ENCODE measurements at places on chromosomes 6 and 20.

DNA sequence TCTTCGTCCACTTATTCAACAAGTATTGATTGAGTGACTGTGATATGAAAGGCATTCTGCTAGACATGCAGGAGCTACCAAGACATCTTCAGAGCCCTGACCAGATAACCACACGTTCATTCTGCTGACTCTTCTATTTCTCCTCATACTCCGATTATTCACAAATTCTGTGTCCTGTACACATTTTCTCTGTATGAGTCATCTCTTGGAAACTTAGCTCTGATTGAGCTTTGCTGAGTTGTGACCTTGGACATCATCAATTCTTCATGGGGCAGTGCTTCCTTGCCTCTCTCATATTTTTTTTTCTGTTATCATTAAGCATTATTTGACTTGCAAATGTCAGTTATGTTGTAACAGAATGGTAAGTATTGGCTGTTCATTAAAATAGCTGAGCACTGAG is 351.6 kb upstream of the CNR1 start:
- no peak for DNase-seq

DNA sequence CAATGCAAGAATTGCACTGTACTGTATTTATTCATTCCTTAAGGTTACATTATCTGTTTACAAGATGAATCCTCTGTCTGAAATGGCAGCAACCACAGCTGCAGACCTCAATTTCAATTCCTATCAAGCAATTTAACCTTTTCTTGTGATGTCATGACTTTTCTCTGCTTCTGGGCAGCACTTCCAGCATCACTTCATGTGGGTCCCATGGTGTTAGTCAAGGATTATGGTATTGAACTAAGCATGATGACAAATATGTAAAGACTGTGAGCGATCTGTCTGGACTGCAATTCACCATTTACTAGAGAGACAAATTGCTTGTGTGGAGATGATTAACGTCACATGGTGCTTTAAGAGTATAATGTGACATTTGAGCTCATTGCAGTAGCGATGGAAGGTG is 90.5 kb upstream of the CCN2 start:
- no peak for DNase-seq

- no peak for DNase-seq
Measured at GRCh38 chr20:25081730-25082497, at the start of gene VSX1. Gene VSX1 (minus strand): TSS chr20:25082141. CDS start chr20:25082096, 45 bp downstream.

GRCh38 chr6:129269076-129269475 is 386.1 kb downstream of the LAMA2 start:
- no peak for DNase-seq

GRCh38 chr6:141728330-141728729 is 404.4 kb upstream of the GJE1 start:
- no peak for DNase-seq

DNA sequence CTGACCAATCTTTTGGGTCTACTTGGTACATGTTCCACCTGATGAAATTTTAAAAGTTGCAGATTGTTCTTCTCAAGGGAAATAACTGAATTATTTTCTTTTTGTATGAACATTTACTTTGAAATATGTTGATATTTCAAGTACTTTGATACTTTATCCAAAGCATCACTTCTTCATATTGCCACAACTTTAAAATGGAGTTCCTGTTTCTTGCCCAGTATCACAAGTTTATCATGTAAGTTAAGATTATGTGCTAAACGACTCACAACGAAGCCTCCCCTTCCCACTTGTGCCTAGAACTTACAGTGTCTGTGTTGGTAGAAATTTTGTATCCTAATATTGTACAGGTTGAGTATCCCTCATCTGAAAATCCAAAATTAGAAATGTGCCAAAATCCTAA is 108.4 kb downstream of the ARID1B start:
- DNase-seq, result no peak

- no peak for DNase-seq
Measured at GRCh38 chr20:18589941-18590674, 2.3 kb downstream of the DTD1 start.

GRCh38 chr6:20805021-20805420 is 270.8 kb downstream of the CDKAL1 start:
- no peak for DNase-seq

DNA sequence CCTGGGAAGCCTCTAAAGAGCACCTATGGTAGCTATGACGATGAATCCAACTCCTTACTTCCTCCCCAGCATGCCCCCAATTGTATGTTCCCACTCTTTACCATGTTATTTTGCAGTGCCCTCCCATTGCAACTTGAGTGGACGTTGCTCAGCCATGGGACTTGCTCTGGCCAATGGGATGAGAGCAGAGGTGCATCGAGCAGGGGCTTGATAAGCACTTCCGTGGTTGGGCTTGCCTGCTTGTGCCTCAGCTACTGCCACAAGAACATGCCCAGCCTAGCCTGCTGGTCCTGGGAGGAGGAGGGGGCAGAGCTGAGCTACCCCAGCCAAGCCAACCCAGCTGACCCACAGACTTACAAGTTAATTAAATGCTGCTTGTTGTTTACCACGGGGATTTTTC is 71.1 kb upstream of the CTNNBL1 start:
- no peak for DNase-seq

- DNase-seq, result no peak
Measured at GRCh38 chr20:38888059-38888831, 38.0 kb upstream of the FAM83D start.

- DNase-seq, result no peak
Measured at GRCh38 chr6:15500078-15500740, 162.6 kb downstream of the DTNBP1 start.

GRCh38 chr6:151352410-151353396 is 38.7 kb downstream of the ZBTB2 start:
- DNase-seq, result no peak

DNA sequence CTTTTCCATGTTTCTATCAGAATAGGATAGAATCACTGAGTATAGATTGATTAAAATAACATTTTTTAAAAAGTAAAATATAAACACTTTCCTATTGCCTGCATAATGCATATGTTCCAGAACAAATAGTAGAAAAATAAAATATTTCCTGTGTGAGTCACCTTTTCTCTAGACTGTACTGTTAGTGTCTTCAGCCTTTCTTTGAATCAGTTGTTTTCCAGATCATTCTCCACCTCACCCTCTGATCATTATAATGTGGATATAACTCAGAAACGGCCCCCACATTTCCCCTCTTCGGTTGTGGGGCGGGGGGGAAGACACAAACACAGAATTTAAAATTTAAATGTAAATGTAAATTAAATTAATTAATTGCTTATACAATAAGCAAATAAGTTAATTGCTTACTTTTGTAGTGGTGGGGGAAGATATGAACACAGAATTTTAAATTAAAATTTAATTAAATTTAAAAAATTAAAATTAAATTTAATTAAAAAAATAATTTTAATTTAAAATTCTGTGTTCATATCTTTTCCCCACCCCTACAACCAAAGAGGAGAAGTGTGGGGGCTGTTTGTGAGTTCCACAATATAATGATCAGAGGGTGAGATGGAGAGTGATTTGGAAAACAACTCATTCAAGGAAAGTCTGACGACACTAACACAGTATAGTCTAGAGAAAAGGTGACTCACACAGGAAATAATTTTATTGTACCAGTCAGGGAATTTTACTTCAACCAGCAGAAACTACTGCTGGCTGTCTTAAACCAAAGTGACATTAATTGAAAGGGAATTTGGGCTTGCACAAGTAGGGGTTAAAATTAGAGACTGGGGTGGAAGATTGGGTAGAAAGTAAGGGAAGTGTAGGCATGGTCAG is 37.1 kb upstream of the PROKR2 start:
- no peak for DNase-seq

DNA sequence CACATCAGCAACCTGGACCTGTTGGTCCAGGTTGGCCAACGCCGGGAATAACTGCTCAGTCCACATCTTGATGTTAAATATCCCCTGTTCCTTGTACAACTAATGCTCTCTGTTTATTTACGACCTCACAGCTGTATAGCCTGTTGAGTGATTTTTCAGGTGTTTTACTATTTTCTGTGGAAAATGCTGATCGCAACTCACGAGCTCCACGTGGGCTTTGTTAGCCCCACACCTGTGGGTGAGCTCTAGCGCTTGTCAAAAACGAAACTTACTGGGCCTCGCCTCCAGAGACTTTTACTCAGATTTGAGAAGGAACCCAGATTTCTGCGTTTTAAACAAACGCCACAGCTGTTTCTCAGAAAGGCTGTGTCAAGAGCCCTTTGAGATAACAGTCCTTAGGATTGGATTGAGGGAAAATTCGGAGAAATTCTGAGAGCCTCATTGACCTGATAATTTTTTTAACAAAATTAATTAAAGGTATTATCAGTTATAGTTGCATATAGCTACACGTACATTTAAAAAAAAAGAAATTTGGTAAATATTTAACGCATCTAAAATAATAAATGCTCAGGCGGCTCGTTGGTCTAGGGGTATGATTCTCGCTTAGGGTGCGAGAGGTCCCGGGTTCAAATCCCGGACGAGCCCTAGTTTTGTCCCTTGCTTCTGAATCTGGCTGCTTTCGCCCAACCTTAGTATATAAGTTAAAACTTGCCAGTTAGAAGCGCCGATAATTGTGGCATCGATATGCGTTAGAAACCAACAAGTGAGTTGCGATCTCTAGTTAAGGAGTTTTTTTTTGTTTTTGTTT is 16.7 kb downstream of the HMGN4 start:
- peak; percentile 85 for DNase-seq

- DNase-seq, result no peak
Measured at GRCh38 chr6:5619249-5619648, 357.9 kb downstream of the FARS2 start.

GRCh38 chr20:60361761-60362395 is 403.7 kb downstream of the CDH26 start:
- DNase-seq, result no peak

GRCh38 chr20:51353491-51353890 is 189.0 kb downstream of the NFATC2 start:
- DNase-seq, result no peak

DNA sequence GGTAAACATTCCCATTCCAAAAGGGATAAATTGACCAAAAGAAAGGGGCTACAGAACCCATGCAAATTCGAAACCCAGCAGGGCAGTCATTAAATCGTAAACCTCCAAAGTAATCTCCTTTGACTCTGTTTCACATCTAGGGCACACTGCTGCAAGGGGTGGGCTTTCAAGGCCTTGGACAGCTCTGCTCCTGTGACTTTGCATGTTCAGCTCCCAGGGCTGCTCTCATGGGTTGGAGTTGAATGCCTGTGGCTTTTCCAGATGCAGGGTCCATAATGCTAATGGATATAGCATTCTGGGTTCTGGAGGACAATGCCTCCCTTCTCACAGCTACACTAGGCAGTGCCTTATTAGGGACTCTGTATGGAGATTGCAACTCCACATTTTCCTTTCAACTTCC is 211.9 kb upstream of the MANEA start:
- no peak for DNase-seq

- DNase-seq, result no peak
Measured at GRCh38 chr6:93358435-93358834, 60.9 kb downstream of the EPHA7 start.

GRCh38 chr20:45788351-45788750 is 3.3 kb downstream of the WFDC3 start:
- no peak for DNase-seq

GRCh38 chr6:130769861-130770260 is 57.3 kb upstream of the SMLR1 start:
- DNase-seq, result no peak

GRCh38 chr20:24851346-24852019 is 97.6 kb upstream of the CST7 start:
- DNase-seq, result no peak

GRCh38 chr6:107618672-107619071 is 128.8 kb downstream of the SOBP start:
- DNase-seq, result no peak

DNA sequence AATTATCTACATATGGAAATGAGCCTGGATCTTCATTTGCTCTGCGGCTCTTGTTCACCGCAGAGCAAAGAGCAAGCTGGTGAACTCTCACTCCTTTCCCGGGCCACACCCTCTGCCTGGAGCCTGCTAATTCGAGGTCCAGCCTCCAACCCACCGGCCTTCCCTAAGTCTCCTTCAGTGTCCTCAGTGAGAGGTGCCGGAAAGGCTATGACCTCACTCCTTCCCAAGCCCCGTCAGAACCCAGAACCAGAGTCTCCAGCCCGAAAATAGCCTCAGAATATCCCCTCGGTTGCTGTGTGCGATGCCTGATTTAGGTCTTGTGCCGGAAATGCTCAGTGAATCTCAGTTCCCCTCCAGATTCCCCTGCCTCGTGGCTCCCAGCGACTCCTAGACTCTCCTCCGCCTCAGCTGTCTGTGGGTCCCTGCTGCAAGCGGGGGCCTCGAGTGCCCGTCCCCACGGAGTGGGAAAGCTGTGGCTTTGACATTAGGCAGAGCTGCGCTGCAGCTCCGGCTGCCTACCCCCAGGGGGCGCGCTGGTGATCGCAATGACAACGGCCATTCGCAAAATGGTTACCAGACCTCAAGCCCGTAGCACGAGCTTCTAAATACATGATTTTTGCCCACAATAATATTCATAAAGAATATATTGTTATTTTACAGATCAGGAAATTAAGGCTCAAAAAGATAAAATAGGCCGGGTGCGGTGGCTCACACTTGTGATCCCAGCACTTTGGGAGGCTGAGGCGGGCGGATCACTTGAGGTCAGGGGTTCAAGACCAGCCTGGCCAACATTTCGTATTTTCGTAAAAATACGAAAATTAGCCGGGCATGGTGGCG is 4.1 kb upstream of the BNIP5 start:
- DNase-seq, result peak; percentile 78

DNA sequence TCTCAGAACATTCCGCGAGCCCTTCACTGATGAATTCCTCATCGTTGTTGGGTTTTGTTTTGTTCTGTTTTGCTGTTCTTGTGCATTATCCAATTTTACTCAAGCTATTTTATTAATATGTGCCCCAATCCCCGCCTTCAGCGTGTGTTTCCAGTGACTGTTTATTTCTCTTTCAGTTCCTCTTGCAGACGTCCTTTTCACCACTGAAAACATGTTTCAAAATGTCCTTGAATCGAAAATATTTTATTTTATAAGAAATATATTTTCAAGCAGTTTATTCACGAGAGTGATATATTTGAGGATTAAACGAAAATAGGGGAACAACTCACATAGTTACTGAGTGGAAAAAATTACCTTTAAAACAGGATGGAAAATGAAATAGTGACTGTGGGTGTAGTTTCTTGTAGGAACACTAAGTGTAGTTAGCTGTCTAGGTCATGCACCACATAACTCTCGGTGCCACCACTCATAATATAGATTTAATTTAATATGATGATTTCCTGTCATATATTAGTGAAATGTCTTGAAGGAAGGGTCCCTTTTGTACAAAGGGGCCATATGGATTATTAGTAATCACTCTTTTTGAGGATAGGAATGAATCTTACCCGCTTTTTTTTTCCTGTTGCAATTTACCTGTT is 45.3 kb upstream of the HDDC2 start:
- no peak for DNase-seq

DNA sequence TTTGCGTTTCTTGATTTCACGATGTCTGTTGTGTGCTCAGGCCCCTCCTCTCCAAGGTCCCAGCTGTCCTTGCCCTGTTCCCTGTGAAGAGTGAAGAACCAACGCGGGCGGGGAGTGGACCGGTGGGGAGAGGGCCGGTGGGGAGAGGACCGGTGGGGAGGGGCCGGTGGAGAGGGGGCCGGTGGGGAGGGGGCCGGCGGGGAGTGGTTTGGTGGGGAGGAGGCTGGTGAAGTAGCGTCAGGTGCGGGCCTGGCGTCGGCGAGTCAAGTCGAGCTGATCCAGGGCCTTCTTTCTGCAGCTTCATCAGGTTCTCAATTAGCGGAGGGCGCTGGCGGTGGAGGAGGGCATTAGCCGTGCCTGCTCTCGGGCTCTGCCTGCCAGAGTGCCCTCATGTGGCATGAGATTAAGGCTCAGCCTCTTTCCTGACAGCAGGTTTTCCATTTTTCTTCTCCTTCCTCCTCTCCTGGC is 21.2 kb upstream of the BHLHE23 start:
- no peak for DNase-seq

Measured in erythroblast (primary cell).